Peyer's patch (tissue), 4 donors: ENCODE measurements at places on chromosomes 7 and 10.

- peak; percentile 65 for DNase-seq
Measured at GRCh38 chr10:93376372-93377293, 105.5 kb downstream of the MYOF start.

- DNase-seq, result no peak
Measured at GRCh38 chr7:77450613-77451012, 34.5 kb upstream of the GSAP start.

- no peak for DNase-seq
Measured at GRCh38 chr10:32070645-32071044, 14.4 kb upstream of the KIF5B start.

- DNase-seq, result no peak
Measured at GRCh38 chr10:34522546-34522945, 292.6 kb downstream of the PARD3 start.

DNA sequence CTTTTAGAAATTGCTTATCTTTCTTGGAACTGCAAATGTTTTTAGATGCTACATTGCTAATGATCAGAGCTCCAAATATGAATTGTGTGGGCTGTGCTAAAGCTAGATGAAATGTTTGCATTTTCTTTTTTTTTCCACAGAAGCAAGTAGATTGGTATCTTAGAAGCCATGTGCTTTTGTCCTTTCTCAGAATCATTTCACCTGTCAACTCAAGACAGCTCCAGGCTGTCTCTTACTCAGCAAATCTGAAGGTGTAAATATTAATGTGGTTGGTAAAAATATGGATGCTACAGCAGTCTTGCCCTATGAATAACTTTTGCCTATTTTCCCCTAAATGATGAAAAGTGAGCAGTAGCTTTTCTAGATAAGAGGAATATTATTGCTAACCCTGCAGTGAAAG lies 41.2 kb downstream of the AP3M1 start:
- no peak for DNase-seq

DNA sequence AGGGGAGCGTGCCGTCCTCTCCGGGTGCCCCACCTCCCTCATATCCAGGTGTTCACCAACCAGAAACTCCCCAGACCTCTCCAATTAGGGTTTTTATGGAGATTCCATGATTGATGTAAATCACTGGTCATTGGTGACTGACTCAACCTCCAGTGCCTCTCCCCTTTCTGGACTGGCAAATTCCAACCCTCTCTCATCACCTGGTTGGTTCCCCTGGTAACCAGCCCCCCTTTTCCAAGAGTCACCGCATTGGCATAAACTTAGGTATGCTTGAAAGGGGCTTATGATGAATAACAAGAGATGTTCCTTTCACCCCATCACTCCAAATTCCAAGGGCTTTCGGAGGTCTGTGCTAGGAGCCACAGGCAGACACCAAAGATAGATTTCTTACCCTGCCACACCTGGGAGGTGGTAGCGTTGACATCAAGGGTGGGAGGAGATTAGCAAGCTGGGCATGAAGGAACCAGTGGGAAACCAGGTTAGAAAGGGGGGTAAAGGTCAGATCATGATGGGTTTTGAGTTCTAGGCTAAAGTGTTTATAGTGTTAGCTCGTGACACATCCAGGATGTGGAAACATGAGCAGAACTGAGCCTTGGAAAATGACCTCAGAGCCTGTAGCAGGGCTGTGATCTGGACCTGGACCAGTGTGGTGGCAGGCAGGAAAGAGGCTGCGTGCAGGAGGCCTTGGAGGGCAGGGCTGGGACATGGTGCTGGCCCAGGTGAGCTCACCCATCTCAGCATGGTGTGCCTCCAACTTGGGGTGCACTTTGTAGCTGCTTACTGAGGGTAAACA lies 45.1 kb downstream of the CAMK1D start:
- DNase-seq, result no peak

DNA sequence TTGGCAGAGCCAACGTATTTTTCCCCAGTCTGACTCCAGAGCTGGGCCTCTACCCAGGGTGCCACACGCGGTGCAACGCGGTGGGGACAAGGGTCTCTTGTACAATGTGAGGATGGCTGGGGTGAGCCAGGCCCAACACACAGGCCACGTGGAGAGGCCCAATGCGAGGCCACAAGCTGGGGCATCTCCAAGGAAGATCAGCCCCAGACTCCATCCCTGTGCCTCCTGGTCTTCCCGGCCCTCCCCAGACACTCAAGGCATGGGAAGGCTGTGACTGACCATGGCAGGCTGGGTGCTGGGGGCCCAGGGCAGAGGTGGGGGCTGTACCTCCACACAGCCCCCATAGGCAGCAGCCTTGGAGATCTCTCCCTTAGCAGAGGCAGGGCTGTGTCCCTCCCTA lies 135.3 kb upstream of the FAM20C start:
- no peak for DNase-seq

GRCh38 chr10:61974601-61975390 lies 73.3 kb downstream of the ARID5B start:
- DNase-seq, result no peak

GRCh38 chr7:19290968-19291367 lies 145.7 kb upstream of the FERD3L start:
- DNase-seq, result no peak

DNA sequence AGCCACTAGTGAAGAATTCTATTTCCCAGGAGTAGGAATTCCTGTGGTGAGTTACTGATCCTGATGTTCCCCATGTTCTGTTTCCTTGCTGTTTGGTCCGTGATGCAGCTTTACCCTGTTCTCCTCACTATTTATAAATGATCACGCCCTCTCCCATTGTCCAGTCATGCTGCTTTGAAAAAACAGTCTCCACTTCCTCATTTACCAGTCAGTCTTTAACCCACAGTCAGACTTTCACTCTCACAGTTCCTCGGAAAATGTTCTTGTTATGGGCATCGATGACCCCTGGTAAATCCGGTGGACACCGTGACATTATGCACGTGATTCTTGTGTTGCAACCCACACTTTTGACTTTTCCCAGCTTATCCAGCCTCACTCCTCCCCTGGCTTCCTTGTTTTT lies 14.4 kb downstream of the SCIN start:
- no peak for DNase-seq

- no peak for DNase-seq
Measured at GRCh38 chr7:38057829-38058228, 120.2 kb upstream of the STARD3NL start.

GRCh38 chr7:157903710-157904109 lies 566.9 kb downstream of the DNAJB6 start:
- DNase-seq, result no peak

DNA sequence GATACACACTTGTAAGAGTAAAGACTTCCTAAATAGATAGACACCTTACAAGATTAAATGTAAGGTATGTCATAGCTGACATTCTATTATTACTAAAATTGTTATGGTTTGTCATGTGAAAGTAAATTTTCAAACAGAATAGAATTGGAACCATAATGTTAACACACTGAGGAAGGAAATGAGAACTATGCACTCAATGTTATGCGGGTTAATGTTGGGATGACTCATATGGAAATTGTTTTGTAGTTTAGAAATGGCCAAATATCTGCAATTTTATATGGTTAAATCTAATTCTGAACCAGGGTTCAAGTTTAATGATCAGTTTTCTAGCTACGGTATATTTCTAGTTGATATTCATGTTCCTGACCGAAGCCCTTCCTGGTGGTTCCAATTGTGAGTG lies 214.2 kb upstream of the ADO start:
- DNase-seq, result no peak

GRCh38 chr10:24935504-24936292 lies 16.7 kb downstream of the PRTFDC1 start:
- no peak for DNase-seq

GRCh38 chr10:126272526-126272925 lies 115.8 kb downstream of the ADAM12 start:
- no peak for DNase-seq

GRCh38 chr7:117830422-117830954 lies 42.8 kb downstream of the CTTNBP2 start:
- DNase-seq, result no peak

DNA sequence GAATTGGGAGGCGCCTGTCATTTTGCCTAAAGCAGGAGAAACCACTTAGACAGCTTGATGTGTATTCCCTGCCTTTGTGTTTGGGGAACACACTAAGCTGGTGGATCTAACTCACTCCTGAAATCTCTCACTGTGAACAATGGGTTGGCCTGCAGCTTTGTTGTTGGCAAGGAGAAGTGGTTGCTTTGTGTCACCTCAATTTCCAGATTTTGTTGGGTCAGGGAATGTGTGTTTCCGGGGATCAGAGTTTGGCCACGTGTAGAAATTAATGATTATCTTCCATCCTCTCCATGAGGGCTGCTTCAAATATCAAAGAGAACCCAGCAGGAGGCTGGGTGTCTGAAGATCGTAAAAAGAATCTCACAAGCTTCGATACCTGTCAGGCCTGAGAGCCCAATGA lies 27.8 kb downstream of the A1CF start:
- no peak for DNase-seq

- DNase-seq, result no peak
Measured at GRCh38 chr7:123220396-123220795, 20.6 kb upstream of the SLC13A1 start.

DNA sequence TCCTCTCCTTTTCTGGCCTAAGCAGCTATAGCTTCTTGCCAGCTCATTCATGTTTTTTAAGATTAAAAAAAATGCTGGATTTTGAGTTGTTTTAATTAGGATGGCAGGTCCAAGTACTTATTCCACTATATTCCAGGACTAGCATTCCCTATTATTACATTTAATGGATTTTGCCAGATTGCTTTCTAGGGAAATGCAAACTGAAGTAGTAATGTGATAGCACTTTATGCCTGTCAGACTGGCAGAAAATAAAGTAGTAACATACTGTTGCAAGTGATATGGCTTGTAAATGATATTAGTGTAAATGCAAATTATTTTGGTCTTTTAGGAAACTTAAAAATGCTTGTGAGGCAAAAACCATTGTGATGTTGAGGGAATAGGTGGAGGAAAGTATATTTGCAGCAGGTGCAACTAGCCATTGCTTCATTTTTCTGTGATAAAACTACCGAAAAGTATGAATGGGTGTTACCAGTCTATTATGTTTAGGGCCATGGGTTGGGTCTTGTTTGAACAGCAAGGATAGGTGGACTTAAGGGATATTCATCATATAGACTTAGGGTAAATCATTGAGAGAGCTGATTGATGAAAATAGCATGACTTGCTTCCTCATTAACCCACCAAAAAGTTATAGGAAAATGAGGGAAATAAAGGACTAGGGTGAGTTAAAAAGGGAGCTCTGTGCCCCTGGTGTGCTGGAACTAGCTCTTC lies 19.9 kb downstream of the ZNRF2 start:
- no peak for DNase-seq

DNA sequence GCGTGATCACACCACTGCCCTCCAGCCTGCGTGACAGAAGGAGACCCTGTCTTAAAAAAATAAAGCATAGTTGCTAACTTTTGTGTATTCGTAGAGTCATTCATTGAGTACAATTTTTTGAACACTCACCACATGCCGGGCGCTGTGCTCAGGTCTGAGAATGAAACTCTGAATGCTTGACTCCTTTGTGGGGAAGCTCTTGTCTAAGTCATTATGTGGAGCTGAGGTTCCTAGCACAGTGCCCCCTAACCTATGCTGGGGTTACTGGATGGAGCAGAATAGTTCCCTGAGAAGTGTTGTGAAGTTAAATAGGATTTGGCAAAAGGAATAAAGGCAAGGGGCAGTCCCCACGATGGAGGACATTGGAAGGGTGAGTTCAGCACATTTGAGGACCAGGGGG lies 123.3 kb downstream of the CELF2 start:
- DNase-seq, result no peak

- no peak for DNase-seq
Measured at GRCh38 chr10:75532253-75532924, 101.0 kb downstream of the LRMDA start.

DNA sequence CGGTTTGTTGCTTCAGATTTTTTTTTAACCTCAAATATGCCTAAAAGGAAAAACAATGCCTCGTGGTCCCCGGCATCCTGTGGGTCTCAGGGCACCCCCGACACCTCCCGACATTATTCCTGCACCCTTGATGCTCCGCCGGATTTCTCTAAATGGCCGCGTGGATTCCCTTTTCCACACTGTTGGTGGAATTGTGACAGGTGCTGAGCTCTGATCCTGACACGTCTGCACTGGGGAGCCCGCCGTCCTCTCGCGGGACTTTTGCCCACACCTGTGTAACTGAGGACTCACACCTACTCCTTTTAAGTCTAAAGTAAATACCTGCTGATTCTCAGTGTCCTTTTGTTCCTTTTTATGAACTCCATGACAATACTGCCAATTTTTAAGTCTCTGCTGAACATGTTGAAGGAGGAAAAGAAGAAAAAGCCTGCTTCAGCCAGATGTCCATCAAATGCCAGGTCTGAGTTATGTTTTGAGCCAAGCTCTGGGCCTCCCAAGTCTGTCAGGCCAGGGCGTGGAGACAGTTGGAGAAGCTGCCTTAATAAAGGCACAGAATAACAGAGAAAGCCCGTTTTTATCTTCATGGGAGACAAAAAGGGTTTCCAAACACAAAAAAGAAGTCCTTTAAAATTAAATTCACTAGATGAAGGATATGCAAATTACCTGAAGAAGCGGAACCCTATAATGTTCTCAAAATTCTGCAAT lies 568.2 kb downstream of the DNAJB6 start:
- no peak for DNase-seq

GRCh38 chr7:14400271-14400670 lies 410.8 kb upstream of the ETV1 start:
- DNase-seq, result no peak

- DNase-seq, result no peak
Measured at GRCh38 chr10:102342958-102343357, 52.5 kb upstream of the NFKB2 start.

DNA sequence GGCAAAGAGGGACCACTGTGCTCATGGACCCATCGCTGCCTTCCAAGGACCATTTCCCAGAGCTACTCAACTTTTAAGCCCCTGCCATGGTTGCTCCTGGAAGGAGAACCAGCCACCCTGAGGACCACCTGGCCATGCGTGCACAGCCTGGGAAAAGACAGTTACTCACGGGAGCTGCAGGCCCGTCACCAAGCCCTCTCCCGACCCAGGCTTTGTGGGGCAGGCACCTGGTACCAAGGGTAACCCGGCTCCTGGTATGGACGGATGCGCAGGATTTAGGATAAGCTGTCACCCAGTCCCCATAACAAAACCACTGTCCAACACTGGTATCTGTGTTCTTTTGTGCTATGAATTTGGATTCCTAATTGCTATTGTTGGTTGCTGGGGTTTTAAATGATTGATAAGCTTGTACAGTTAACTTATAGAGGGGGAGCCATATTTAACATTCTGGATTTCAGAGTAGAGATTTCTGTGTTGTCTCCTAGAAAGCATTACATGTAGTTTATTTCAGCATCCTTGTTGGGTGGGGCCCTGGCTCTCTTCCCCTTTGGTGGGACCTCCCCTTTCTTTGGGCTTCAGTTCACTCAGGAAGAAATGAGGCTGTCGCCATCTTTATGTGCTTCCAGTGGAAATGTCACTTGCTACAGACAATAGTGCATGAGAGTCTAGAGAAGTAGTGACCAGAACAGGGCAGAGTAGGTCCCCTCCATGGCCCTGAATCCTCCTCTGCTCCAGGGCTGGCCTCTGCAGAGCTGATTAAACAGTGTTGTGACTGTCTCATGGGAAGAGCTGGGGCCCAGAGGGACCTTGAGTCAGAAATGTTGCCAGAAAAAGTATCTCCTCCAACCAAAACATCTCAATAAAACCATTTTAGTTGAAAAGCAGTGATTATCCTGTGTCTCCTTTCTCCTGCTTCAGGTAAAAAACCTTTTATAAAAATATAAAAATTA lies 19.4 kb downstream of the LAT2 start:
- no peak for DNase-seq

GRCh38 chr10:114332301-114333192 lies 71.8 kb downstream of the AFAP1L2 start:
- no peak for DNase-seq

GRCh38 chr10:110932505-110933180 lies 13.2 kb downstream of the SHOC2 start:
- no peak for DNase-seq
